ENCODE measurements at places on chromosomes 12 and 14. TPM values are rescaled to one million over a fixed set of nuclear protein-coding genes. Genes with fewer than 3 reads are reported as not detected.

Gene CISTR
- not detected for total RNA-seq

Gene BRMS1L
- 7.0 TPM for total RNA-seq

Gene LRP6
- 55.8 TPM for total RNA-seq

Gene FKBP3
- total RNA-seq, result 33.0 TPM

Gene TRHDE
- total RNA-seq, result 7.3 TPM

Gene KRT73
- 0.52 TPM for total RNA-seq

Gene PRH2
- total RNA-seq, result not detected

- H3K4me3 ChIP-seq, result no peak overlapping the region
- H3K27me3 ChIP-seq, result no peaks in the 10 kb centered on the region
- H3K27ac ChIP-seq, result no peak overlapping the region
- no peaks in the 10 kb centered on the region for H3K36me3 ChIP-seq
- H3K4me1 ChIP-seq, result peaks cover 6% of the 10 kb centered on the region
These were observed 147.5 kb downstream of the SLC38A6 start for GRCh38 chr14:61128382-61129167.

GRCh38 chr12:124939079-124939420 is 24.6 kb upstream of the UBC start:
- H3K36me3 ChIP-seq, result no peaks in the 10 kb centered on the region
- peak overlapping the region; percentile 86 for H3K27ac ChIP-seq
- peak; percentile 79 for DNase-seq
- peak overlapping the region; percentile 44 for H3K4me3 ChIP-seq
- H3K27me3 ChIP-seq, result no peaks in the 10 kb centered on the region

DNA sequence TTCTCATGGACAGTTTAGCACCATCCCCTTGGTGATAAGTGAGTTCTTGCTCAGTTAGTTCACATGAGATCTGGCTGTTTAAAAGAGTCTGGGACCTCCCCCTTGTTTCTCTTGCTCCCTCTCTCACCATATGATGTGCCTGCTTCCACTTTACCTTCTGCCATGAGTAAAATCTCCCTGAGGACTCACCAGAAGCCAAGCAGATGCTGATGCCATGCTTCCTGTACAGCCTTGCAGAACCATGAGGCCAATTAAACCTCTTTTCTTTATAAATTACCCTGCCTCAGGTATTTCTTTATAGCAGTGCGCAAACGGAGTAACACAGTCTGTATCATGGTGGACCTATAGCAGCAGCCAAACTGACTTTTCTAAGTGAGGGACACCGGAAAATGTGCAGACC is 58.8 kb downstream of the ATP2B1 start:
- no peaks in the 10 kb centered on the region for H3K4me1 ChIP-seq
- H3K4me3 ChIP-seq, result no peak overlapping the region
- H3K27ac ChIP-seq, result no peak overlapping the region
- H3K36me3 ChIP-seq, result no peaks in the 10 kb centered on the region
- no peaks in the 10 kb centered on the region for H3K27me3 ChIP-seq

- H3K4me3 ChIP-seq, result no peak overlapping the region
- no peak overlapping the region for H3K27ac ChIP-seq
- H3K4me1 ChIP-seq, result no peaks in the 10 kb centered on the region
- H3K27me3 ChIP-seq, result no peaks in the 10 kb centered on the region
These were observed 1.5 kb downstream of the OR4E1 start for GRCh38 chr14:21672116-21672515.

DNA sequence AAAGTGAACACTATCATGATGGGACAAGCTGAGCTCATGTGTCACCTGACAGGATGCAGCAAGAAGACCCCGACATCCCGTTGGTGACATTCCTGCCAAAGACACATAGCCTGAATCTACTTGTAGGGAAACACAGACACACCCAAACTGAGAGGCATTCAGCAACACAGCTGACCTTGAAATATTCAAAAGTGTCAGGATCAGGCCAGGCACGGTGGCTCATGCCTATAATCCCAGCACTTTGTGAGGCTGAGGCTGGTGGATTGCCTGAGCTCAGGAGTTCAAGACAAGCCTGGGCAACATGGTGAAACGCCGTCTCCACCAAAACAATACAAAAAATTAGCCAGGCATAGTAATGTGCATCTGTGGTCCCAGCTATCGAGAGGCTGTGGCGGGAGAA is 232.0 kb upstream of the PLXNC1 start:
- no peak for DNase-seq
- H3K27ac ChIP-seq, result no peak overlapping the region
- H3K4me3 ChIP-seq, result no peak overlapping the region

DNA sequence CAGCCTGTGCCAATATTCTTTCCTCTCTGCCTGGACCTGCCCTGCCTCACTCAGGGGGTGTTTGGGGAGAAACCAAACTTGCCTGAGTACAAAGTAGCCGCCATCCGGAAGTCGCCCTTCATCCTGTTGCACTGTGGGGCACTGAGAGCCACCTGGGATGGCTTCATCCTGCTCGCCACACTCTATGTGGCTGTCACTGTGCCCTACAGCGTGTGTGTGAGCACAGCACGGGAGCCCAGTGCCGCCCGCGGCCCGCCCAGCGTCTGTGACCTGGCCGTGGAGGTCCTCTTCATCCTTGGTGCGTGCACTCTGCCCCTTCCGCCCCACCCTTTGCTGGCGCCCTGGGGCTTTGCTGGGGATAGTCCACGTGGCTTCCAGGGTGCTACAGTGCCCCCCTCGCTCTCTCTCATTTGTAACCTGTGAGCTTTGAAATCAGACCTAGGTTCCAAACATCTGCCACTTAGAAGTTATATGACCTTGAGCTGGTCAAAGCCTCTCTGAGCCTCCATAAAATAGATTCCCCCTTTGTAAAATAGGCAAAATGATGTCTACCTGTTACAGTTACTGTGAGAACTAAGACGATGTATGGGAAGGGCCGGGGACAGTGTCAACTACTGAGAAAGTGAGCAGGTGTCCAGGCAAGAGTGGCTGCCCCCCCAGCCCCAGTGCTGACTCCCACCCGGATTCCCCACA is 4.5 kb downstream of the KCNH3 start:
- H3K36me3 ChIP-seq, result no peaks in the 10 kb centered on the region
- H3K4me1 ChIP-seq, result no peaks in the 10 kb centered on the region
- H3K4me3 ChIP-seq, result no peak overlapping the region

- H3K27me3 ChIP-seq, result no peaks in the 10 kb centered on the region
- DNase-seq, result peak; percentile 60
- peaks cover 19% of the 10 kb centered on the region for H3K4me1 ChIP-seq
- H3K4me3 ChIP-seq, result no peak overlapping the region
- H3K27ac ChIP-seq, result peak overlapping the region; percentile 33
These were observed 11.6 kb upstream of the FOXN3 start for GRCh38 chr14:89428546-89429198.

- H3K27ac ChIP-seq, result no peak overlapping the region
- no peaks in the 10 kb centered on the region for H3K4me1 ChIP-seq
These were observed 877.0 kb upstream of the TMEM132C start for GRCh38 chr12:127389923-127390322.

- H3K4me1 ChIP-seq, result no peaks in the 10 kb centered on the region
- no peaks in the 10 kb centered on the region for H3K27me3 ChIP-seq
- DNase-seq, result no peak
- H3K27ac ChIP-seq, result no peak overlapping the region
- H3K36me3 ChIP-seq, result no peaks in the 10 kb centered on the region
These were observed 71.9 kb downstream of the C12orf75 start for GRCh38 chr12:105402366-105402765.

GRCh38 chr14:95516554-95517181 is at the start of gene SYNE3:
Gene SYNE3, minus strand, starts transcription at chr14:95516650. Its CDS starts 40,829 bp downstream, at chr14:95475821.
- H3K4me3 ChIP-seq, result peak within 1 kb of the TSS; percentile 72
- H3K27me3 ChIP-seq, result no peaks in the 10 kb centered on the region
- peaks cover 61% of the 10 kb centered on the region for H3K4me1 ChIP-seq
- peak within 1 kb of the TSS; percentile 78 for H3K27ac ChIP-seq
- no peaks in the 10 kb centered on the region for H3K36me3 ChIP-seq
- DNase-seq, result peak; percentile 85

DNA sequence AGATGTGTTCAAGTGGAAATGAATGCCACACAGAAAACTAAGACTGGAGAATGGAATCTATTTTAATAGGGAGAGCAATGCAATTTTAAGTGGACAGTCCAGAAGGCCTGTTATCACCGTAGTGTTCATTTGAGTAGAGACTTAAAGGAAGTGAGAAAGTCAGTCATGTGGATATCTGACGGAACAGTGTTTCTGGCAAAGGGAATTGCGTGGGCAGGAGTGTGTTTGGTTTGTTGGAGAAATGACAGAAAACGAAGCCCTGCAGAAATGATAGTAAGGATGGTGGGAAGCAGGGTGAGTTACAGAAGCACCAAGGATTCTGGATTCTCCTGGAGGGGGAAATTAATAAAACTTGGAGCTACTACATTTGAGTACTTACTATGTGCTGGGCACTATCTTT is 776.6 kb downstream of the MED13L start:
- DNase-seq, result no peak
- H3K27ac ChIP-seq, result no peak overlapping the region
- no peaks in the 10 kb centered on the region for H3K27me3 ChIP-seq
- H3K4me1 ChIP-seq, result no peaks in the 10 kb centered on the region

DNA sequence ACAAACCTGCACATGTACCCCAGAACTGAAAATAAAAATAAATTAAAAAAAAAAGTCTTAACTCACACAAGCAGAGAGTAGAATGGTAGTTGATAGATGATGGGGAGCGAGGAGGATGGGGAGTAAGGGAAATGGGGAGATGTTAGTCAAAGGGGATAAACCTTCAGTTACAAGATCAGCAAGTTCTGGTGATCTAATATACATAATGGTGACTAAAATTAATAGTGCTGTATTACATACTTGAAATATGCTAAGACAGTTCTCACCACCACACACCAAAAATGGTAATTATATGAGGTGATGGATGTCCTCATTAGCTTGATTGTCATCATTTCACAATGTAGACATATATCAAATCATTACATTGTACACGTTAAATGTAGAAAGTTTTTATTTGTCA is 3.2 kb upstream of the C12orf42 start:
- no peak for DNase-seq
- H3K27ac ChIP-seq, result no peak overlapping the region
- no peak overlapping the region for H3K4me3 ChIP-seq
- H3K36me3 ChIP-seq, result no peaks in the 10 kb centered on the region
- H3K27me3 ChIP-seq, result peaks cover 38% of the 10 kb centered on the region

DNA sequence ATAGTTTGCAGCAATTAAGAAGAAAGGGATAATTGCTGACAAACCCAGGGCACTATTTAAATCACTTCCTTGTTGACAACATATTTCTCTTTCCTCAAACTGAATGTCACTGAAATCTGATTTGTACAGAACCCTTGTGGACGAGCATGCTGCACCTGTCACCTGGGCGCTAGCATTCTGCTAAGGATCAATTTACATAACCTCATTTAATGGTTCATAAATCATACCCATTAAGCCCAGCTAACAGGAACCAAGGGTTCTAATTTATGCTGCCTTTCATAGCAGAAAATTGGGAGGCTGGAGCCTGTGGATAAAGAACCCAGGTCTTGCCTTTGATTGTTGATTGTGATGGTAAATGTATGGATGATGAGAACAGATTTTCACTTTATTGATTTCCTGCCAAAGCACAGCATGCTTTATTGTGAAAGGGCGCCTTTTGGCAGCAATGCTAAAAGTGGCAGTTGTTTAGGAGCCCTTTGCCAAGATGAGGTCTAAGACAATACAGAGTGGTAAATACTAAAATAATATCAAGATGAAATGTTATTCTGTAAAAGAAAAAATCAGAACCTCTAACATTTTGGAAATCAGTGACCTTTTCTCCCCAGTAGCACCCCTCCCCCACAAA is 95.4 kb downstream of the NKX2-1 start:
- DNase-seq, result no peak
- no peak overlapping the region for H3K4me3 ChIP-seq
- H3K36me3 ChIP-seq, result no peaks in the 10 kb centered on the region
- no peak overlapping the region for H3K27ac ChIP-seq

DNA sequence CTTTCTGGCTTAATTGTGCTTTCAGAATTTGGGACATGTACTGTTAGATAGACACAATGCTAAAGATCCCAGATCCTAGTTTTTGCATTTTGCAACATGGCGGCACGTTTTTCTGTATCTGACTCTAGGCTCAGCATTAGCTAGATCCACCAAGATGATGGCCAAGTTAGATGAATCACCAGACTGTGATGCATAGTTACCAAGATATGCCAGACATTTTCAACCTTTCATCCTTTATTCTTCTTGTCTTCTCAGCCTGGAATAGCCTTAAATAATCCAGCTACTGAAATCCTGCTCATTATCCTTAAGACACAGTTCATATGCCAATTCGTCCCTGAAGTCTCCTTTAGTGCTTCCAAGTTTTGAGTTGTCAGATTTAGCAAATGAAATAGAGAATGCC is 144.9 kb upstream of the CRY1 start:
- DNase-seq, result no peak
- no peaks in the 10 kb centered on the region for H3K36me3 ChIP-seq
- peaks cover 9% of the 10 kb centered on the region for H3K27me3 ChIP-seq
- H3K27ac ChIP-seq, result no peak overlapping the region
- no peaks in the 10 kb centered on the region for H3K4me1 ChIP-seq

- DNase-seq, result no peak
- H3K27ac ChIP-seq, result no peak overlapping the region
- H3K4me3 ChIP-seq, result no peak overlapping the region
- H3K27me3 ChIP-seq, result no peaks in the 10 kb centered on the region
- no peaks in the 10 kb centered on the region for H3K36me3 ChIP-seq
- no peaks in the 10 kb centered on the region for H3K4me1 ChIP-seq
These were observed 416.6 kb downstream of the GLT1D1 start for GRCh38 chr12:129269756-129270495.
